ENCODE measurements at places on chromosomes 16 and 17.

DNA sequence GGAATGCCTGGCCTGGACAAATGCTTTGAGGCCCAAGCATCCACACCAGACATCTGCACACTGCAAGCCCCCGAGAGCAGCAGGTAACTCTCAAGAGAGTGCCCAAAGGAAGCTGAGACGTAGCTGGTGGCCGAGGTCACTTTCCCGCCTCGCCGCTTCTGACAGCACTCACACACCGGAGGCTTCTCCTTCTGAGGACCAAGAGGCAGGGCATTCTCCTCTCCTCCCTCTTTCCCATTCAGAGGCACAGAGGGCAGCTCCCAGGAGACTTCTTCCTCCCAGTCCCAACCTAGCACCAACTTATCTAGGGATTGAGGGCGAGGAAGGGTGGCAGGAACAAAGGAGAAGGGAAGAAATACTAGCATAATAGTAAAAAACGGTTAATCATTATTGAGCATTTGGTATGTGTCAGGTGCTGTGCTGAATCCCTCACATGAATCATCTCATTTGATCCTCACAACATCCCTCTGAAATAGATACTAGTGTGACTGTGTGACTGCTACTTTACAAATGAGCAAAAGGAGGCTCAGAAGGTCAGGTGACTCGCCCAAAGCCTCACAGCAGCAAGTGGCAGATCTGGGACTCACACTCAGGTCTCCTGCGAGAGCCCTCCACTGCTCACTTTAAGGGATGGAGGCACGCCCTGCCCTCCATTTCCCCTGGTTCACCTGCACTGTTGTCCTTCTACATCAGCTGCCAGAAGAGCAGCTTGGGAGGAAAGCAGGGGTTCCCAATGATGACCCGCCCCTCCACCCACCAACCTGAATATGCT is 41.8 kb downstream of the MYO18A start:
- DNase-seq, result peak; percentile 56

- DNase-seq, result no peak
Measured at GRCh38 chr17:62801553-62802114, 6.5 kb downstream of the MARCHF10 start.

- DNase-seq, result no peak
Measured at GRCh38 chr17:67865438-67865837, 40.1 kb downstream of the BPTF start.

GRCh38 chr16:49832177-49832576 is 23.7 kb downstream of the ZNF423 start:
- no peak for DNase-seq

DNA sequence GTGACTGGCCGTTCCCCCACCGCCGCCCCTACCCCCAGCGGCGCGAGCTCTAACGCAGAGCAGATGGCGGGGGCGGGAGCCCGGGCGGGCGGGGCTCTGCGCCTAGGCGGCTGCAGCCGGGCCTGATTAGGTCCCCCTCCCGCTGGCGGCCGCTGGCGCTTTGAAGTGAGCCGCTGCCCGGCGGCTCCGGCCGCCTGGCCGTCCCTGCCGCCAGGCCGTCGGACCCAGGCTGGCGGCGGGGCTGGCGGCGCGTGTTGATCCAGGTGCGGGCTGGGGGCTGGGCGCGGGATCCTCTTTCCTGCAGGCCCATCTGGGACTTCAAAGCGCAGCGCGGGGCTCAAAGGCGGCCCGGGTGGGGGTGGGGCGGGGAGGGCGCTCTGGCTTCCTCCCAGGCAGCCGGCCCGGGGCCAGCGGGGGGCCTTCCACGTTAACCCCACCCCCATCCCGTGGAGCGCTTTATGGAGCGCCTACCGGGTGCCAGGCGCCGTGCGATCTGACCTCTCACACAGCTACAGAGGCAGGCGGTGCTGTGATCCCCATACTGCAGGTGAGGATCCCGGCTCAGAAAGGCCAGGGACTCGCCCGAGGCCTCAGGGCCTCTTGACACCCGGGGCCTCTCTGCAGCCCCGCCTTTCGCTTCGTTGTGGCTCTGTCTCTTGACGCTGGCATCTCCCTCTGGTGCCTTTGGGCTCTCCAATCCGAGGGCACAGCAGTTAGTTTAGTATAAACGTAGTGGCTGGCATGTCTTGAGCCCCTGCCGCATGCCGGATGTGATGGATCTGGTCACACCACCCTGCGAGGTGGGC is 80.0 kb upstream of the NKD1 start:
- DNase-seq, result peak; percentile 33

DNA sequence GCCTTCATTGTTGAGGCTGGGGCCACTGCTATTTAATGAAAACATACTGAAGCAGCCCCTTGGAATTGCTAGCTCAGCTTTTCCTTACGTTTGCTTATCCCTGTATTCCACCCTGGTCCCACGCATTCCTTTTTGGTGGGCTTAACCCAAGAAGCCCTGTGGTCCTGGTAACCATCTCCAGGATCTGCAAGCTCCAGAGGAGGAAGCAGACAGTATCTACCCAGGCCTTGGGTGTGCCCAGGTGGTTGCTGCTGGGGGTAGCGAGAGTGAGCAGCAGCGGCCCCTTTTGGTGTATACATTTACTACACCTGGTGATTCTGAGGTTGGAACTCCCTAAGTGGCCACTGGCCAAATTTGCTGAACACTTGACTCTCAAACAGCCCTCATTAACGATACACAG is 97.7 kb downstream of the CBLN1 start:
- DNase-seq, result peak; percentile 32

DNA sequence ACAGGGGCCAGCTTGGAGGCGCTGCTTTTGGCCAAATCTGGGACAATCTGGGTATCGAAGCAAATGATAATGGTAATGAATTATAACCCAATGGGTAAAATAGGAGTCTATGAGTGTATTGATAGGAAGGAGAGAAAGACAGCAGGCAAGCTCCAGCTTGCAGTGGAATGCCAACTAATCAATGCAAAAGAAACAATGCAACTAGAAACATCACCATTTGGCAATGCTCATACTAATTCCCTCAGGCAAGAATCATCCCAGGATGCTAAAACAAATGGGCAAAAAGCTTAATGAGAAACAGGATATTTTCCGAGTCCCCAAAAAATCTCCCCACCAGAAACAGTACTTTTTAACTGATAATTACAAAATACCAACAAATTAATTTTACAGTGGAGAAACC is 64.7 kb downstream of the ADCY9 start:
- DNase-seq, result no peak

- DNase-seq, result no peak
Measured at GRCh38 chr16:86462334-86463084, 47.8 kb upstream of the FOXF1 start.

DNA sequence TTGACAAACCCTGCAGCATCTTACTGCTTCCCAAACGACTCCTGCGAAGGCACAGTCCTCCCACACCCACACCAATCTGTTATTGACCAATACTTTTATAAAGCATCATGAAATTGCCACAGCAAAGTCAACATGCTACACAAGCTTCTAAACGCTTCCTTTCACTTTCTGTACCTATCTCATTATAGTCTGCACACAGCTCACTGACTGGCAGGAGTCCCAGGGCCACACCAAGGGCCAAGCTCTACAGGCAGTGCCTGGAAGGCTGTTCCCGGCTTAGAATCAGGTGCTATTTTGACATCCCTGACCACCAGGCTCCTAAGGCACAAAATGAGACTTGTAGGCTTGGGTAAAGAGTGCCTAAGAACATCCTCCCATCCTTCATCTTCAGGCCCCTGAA is 39.5 kb downstream of the USP7 start:
- no peak for DNase-seq

GRCh38 chr17:794876-795275 is 12.7 kb downstream of the MRM3 start:
- peak; percentile 79 for DNase-seq

- DNase-seq, result no peak
Measured at GRCh38 chr16:12697437-12697836, 106.2 kb downstream of the CPPED1 start.

DNA sequence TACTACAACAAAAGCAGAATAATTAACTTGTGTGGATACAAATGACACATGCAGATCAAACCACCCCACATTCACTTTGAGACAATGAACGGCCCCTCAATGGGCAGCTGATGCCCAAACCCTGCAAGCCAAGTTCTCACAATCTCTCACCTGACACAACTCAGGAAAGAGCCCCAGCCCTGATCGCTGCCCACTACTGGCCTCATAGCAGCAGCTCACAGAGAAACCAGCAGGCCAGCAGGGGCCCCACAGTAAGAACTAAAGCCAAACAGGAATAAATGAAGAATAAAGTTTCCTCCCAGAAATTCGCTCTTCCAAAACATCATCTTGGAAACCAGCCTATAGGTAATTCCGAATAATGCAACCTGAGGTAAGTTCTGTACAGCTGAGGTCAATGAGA is 7.7 kb downstream of the AKTIP start:
- no peak for DNase-seq

GRCh38 chr17:51733166-51733565 is 425.3 kb downstream of the CA10 start:
- DNase-seq, result no peak

- DNase-seq, result peak; percentile 52
Measured at GRCh38 chr17:8455665-8456209, 20.1 kb downstream of the NDEL1 start.

DNA sequence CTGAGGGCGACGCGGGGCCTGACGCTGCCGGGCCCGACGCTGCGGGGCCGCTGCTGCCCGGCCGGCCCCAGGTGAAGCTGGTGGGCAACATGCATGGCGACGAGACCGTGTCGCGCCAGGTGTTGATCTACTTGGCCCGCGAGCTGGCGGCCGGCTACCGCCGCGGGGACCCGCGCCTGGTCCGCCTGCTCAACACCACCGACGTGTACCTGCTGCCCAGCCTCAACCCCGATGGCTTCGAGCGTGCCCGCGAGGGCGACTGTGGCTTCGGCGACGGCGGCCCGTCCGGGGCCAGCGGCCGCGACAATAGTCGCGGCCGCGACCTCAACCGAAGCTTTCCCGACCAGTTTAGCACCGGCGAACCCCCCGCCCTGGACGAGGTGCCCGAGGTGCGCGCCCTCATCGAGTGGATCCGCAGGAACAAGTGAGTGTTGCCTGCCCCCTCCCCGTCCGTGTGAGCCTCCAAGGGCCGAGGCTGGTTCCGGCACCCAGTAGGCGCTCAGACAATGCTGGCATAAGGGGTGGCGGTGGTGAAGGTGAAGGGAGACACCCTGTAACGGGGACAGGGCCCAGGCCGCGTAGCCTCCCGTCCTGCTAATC is 676 bp downstream of the CPD start:
- peak; percentile 29 for DNase-seq

GRCh38 chr16:88939245-88939971 is 37.6 kb downstream of the CBFA2T3 start:
- no peak for DNase-seq

DNA sequence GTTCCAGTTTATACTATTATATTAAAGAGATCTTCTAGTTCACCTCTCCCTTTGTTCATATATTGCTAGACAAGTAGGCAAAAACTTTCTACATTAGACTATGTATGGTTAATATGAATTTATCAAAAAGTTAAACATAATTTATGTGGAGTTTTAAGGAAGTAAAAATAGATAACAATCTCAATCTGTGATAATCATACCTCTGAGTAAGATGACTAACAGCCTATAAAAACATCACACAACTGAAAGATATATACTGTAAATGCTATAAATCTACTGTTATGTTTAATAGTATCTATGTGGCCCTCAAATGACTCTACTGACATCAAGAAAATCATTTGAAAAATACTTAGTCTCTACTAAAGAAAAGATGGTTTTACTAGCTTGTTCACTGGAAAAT is 37.1 kb downstream of the AP1G1 start:
- DNase-seq, result peak; percentile 8

- peak; percentile 57 for DNase-seq
Measured at GRCh38 chr17:64778240-64779097, 116.4 kb upstream of the SMURF2 start.

GRCh38 chr16:3767333-3767986 is 50.1 kb upstream of the TRAP1 start:
- no peak for DNase-seq

DNA sequence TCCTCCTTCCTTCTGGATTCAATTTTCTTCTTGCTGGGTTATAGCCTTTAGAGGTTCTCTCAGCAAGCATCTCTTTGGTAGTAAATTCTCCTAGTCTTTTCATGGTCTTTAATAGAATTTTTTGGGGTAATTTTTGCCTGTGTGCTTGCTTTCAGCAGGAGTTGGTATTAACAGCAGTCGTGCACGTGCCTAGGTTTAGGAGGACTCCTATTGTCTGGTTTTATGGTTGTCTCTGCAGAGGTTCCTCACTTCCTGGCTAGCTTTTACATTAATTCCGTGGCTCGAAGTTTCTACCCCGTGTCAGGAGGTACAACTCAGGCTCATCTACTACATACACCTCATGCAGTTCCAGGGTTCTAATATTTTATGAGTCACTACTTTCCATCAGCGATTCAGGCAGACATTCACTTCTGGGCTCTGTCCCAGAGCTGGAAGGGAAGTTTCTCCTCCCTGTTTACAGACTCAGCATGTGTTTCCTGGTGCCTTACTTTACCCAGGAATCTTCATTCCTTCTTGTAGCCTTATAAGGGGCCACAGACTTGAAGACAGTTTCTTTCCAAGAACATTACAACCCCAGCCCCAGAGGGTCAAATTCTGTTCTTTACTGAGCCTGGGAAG is 643.6 kb downstream of the HS3ST4 start:
- no peak for DNase-seq

DNA sequence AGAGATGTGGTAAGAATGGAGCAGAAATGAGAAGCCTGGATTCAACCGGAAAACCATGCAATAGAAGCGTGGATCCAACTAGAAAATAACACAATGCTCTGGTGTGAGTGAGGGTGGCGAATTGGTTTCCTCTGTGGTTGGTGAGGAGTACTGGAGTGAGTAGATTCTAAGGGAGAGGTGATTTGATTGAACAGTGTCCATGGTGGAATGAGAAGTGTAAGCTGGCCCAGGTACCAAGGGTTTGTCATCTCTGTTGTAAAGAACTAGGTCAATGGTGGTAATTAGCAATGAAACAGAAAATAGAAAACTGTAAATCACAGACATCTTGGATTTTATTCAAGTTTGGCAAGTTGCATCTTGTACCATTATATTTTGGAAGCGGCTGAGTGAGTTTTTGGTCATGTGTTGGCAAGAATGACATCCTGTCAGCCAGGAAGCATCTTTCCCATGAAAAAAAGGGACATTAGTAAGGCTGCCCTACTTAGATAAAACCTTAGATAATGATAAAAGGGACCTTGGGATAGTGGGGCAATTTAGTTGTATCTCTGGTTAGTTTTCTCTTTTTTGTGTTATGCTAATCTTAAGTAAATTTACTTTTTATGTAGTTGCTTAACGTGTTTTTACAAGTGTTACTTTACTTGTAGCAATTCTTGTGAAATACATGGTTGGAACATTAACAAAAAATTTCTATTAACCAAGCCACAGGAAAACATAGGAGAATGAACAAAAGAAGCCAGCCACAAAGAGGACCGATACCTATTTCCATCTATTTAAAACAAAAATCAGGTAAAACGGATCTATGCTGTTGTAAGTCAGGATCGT is 20.9 kb downstream of the HSD17B2 start:
- no peak for DNase-seq

- DNase-seq, result no peak
Measured at GRCh38 chr16:16973707-16974591, 496.8 kb downstream of the XYLT1 start.

All from hematopoietic multipotent progenitor cell treated with erythropoietin and hydrocortisone succinate and interleukin-3 and kit ligand, for 4 days (in vitro differentiated cells).